ENCODE measurements at places on chromosomes 5 and 9.

- DNase-seq = no peak
These were observed 50.2 kb downstream of the C9orf50 start for GRCh38 chr9:129570450-129571297.

- DNase-seq = no peak
These were observed 159.3 kb downstream of the SYK start for GRCh38 chr9:90960941-90961340.

DNA sequence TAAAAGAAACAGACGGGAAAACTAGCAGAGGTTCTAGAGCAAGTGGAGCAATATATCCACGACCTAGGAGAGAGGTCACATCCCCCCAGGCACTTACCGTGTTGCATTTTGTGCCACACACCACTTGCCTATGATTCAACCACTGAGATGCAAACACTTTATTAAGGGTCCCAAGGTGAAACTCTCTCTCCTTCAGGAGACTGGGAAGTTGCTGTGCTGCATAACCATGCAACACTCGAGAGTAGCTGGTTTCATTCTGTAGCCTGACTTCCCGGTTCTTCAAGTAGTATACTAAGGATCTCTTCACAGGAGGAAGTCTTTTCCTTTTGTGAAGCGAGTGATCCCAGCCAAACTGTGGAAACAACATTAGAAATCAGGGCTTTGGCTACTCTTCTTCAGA lies 1.6 kb downstream of the DCAF12 start:
- no peak for DNase-seq

DNA sequence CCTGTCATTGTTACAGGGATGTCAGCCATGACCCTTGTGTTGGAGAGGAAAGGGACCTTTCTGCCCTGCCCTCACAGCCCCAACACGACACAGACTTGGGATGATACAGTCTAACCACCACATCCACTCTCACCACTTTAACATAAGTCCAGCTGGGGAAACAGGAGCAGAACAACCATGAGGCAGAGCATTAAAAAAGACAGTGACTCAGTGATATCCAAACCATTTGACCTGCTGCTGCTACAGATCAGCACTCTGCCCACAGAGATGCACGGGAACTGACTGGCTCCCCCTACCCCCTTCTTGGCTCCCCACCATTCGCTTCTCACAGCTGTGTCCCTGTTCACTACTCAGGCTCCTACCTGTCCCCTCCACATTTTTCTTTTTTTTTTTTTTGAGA lies 458.6 kb downstream of the ZNF608 start:
- DNase-seq = no peak

DNA sequence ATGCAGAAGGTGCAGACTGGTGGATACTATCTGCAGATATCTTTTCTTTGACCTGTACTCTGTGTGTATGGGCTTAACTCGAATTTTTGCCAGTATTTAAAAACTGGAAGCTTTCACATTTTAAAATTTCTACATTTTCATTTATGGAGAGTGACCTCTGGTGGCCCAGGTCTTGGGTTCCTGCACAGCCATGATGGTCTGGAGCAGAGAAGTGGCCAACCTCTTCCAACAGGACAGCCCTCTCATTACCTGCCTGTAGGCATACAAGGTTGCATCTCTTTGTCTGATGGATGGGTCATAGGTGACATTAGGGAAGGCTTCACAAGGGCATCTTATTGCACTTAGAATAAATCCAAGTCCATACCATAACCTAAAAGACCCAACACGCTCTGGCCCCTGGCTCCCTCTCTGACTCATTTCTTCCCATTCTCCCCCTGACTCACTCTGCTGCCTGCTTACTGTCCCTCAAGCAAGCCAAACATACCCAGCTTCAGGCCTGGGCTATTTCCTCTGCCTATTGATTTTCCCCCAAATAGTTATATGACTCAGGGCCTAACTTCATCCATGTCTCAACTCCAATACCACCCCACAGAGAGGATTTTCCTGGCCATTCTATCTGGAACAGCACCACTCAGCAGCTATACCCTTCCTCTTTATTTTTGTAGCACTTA lies 113.3 kb upstream of the SLC1A3 start:
- no peak for DNase-seq

- DNase-seq = no peak
These were observed 27.8 kb downstream of the TNFSF15 start for GRCh38 chr9:114777821-114778609.

- DNase-seq = peak; percentile 84
These were observed 96.5 kb downstream of the GADD45G start for GRCh38 chr9:89701221-89701798.

DNA sequence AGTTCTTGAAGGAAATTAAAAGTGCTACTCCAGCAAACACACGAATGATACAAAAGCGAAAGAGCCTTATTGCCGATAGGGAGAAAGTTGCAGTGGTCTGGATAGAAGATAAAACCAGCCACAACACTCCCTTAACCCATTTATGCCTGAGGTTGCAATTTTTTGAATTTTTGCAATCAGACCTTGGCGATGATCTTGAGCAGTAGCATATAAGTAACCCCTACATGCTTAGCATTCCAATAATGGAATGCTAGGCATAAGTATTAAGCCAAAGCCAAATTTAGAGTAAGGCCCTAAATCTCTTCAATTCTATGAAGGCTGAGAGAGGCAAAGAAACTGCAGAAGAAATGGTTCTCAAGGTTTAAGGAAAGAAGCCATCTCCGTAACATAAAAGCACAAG lies 153.5 kb downstream of the SLC28A3 start:
- DNase-seq = no peak

- DNase-seq = no peak
These were observed 46.7 kb downstream of the WNK2 start for GRCh38 chr9:93230601-93231000.

DNA sequence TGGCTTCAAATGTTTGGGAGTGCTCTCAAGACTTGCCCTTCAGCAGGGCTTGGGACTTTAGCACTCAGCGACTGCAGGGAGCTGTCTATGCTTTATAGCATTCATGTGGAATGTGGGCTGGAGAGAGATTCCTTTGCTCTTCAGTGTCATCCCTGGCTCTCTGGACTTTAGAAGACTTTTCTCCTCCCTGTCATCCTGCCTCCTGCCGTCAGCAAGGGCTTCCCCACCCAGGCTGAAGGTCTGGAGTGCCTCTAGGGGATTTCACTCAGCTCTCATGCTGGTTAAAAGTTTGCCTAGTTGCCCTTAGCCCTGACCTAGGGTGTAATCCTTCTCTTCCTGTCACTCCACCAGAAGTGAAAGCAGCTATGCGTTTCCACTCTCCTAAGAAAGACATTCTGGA lies 210.9 kb downstream of the FRMD3 start:
- DNase-seq = no peak

DNA sequence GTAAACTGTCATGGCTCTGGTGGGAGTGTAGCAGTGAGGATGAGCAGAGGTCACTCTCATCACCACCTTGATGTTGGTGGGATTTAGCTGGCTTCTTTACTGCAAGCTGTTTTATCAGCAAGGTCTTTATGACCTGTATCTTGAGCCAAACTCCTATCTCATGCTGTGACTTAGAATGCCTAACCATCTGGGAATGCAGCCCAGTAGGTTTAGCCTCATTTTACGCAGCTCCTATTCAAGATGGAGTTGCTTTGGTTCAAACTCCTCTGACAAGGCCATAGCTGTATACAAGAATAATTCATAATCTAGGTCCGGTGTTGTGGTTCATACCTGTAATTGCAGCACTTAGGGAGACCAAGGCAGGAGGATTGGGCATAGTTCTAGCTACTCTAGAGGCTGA lies 85.1 kb downstream of the ARRDC3 start:
- no peak for DNase-seq

- no peak for DNase-seq
These were observed 111.1 kb upstream of the KLF9 start for GRCh38 chr9:70525519-70525918.

DNA sequence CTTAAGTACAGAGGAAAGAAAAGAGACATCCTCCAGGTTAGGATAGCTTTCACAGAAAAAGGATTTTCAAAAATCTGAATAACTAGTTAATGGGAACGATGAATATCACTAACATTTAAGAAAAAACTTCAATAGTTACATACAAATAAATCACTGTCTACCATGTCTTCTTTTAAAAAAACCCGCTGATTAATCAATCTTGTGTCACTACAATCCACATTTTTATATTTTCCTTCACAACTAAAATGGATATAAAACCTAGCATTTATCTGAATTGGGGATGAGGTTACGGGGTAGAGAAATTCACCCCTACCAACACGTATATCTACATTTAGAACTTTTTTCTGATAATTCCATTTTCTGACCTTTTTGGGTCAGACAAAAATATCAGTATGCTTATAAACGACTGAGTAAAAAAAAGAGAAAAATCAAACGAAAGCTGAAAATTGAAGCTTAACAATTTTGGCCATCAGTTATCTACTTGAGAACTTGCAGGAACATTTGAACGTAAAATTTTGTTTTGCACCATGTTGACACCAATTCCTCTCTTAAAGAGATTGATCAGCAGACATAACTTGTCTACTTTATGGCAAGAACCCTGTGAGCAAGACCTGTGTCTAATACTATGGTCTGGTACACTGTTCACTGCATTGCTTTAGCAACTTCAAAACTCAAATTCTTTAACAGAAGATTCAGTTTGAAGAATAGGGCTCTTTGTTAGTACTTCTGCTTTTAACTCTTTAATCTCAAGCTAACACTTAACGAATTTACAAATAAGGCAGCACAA lies 4.8 kb downstream of the NR3C1 start:
- DNase-seq = no peak

DNA sequence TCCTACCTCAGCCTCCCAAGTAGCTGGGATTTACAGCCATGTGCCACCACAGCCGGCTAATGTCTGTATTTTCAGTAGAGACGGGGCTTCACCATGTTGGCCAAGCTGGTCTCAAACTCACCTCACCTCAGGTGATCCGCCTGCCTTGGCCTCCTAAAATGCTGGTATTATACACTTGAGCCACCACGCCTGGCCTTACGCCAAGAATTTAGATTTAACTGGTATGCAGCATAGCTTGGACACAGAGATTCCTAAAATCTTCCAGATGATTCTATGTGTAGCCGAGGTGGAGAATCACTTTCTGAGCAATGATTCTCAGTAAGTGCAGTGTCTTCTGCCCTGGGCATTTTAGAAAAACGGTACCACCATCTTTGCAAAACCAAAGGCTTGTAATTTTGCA lies 74.1 kb downstream of the HABP4 start:
- DNase-seq = no peak

GRCh38 chr9:129587487-129588262 lies 33.2 kb downstream of the C9orf50 start:
- no peak for DNase-seq

- peak; percentile 53 for DNase-seq
These were observed 15.4 kb upstream of the SMIM15 start for GRCh38 chr5:61177716-61178115.

DNA sequence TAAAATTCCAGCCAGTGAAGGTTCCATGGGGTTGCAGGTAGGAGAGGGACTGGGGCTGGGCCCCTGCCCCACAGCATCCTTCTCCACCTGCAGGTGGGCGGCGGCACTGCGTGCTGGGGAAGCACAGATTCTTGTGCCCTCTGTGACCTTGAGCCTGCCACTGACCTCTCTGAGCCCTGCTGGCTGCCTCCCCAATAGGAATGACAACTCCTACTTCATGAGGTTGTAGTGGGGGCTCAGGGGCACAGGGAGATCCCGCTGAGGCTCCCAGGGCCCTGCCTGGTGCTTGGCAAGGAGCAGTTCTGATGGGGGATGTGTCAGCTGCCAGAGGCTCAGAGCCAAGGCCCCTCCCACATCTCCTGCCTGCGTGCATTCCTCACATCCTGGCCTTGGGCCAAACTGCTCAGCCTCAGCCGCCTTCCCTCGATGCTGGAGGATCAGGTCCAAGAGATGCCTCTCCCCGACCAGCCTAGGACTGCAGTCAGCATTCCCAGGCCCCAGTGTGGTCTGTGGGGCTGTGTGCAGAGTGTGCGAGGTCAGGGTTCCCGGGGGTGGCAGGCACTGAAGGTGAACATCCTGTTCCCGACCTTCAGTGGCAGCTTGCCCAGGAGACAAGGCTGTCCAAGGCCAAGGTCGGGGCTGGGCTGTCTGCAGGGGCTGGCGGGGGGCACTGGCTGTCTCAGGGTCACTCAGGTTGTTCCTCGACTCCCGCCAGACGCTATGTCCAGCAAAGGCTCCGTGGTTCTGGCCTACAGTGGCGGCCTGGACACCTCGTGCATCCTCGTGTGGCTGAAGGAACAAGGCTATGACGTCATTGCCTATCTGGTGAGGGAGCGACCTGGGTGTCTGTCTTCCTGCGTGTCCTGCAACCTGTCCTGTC lies 7.0 kb downstream of the ASS1 start:
- no peak for DNase-seq

DNA sequence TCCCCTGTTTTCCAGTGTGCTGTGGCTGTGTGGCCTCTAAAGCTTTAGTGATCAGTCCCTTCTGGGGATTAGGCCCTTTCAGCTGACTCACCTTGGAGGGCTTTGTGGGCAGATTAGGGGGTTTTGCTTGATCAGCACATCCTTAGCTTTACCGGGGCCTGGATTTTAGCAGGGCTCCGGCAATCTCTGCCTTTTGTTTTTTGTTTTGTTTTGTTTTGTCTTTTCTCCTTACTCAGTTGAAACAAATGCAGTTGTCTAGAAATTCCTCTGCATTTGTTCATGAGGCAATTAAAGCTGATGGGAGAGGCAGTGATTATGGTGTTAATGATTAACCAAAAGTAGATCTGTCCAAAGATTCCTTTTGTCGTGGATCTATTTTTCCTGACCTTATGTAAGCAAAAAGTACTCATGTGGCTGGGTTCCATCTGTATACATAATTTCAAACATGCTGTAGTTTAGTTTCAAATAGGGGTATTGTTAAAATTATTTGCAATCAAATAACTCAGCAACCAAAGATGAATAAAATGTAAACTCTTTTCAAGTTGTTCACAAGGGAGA lies 5.2 kb upstream of the TDRD7 start:
- DNase-seq = no peak

DNA sequence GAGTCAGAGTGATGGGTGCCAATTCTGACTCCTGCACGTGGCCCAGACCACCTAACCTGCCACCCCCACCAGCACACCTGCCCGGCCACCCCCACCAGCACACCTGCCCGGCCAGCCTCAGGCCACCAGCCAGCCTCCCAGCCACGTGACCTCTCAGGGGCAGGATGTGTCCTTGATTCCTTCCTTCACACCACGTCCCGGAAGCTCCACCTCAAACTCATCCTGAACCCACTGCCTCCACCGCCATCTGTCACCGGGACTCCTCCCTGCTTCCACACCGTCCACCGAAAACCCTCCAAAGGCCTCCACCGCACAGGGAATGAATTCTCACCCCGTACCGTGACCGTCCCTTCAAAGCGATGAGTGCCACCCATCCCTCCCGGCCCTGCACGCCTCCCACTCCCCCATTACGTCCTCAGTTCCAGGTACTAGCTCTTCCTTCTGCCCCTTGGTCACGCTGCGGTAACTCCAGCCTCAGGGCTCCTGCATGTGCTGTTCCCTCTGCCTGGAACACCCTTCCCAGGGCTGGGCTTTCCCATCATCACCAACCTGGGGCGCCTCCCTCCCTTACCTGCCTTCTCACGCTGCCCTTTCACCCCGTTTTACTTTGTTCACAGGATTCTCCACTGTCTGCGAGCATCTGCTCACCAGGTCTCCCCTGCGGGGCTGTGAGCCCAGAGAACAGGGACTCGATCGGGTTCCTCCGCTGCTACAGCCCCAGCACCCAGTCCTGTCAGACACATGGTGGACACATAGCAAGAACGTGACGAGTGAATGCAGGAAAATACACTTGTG lies 82.9 kb downstream of the ADAMTS2 start:
- no peak for DNase-seq

GRCh38 chr9:35858458-35858857 lies 11.7 kb downstream of the OR13J1 start:
- no peak for DNase-seq

Data from GM10248 (cell line).